ENCODE measurements at places on chromosomes 6 and 20. TPM values are rescaled to one million over a fixed set of nuclear protein-coding genes. Genes with fewer than 3 reads are reported as not detected.

Gene PHACTR3
- not detected for total RNA-seq

Gene MDC1
- total RNA-seq, result 77.6 TPM

- DNase-seq, result no peak
- H3K27ac ChIP-seq, result no peak overlapping the region
- H3K4me1 ChIP-seq, result no peaks in the 10 kb centered on the region
- H3K36me3 ChIP-seq, result no peaks in the 10 kb centered on the region
- no peaks in the 10 kb centered on the region for H3K27me3 ChIP-seq
- H3K4me3 ChIP-seq, result no peak overlapping the region
Observed at GRCh38 chr20:2942439-2942838, 69.2 kb downstream of the PTPRA start.

GRCh38 chr6:44225579-44226325 lies 2.4 kb downstream of the SLC29A1 start:
- DNase-seq, result no peak
- no peaks in the 10 kb centered on the region for H3K27me3 ChIP-seq
- peaks cover 15% of the 10 kb centered on the region for H3K4me1 ChIP-seq
- no peak overlapping the region for H3K27ac ChIP-seq
- H3K4me3 ChIP-seq, result peak overlapping the region; percentile 85
- H3K36me3 ChIP-seq, result peaks cover 29% of the 10 kb centered on the region

GRCh38 chr20:48324744-48325143 lies 503.1 kb downstream of the PREX1 start:
- H3K4me3 ChIP-seq, result no peak overlapping the region
- no peak for DNase-seq
- no peaks in the 10 kb centered on the region for H3K4me1 ChIP-seq
- H3K27ac ChIP-seq, result no peak overlapping the region

All from H9 (cell line).